MCF 10A (cell line): ENCODE measurements at places on chromosomes 1 and 21.
A peak's percentile ranks its signal among the peaks of the same experiment; 100 is the strongest.

- H3K4me1 ChIP-seq = no peaks in the 10 kb centered on the region
- no peak overlapping the region for H3K27ac ChIP-seq
- H3K36me3 ChIP-seq = no peaks in the 10 kb centered on the region
- H3K27me3 ChIP-seq = peaks cover 73% of the 10 kb centered on the region
Observed at GRCh38 chr1:216095400-216095799, 327.8 kb downstream of the USH2A start.

- H3K4me1 ChIP-seq = peaks cover 5% of the 10 kb centered on the region
- no peak within 1 kb of the TSS for H3K4me3 ChIP-seq
- H3K36me3 ChIP-seq = peaks cover 4% of the 10 kb centered on the region
Observed at GRCh38 chr1:160081261-160081936, at the start of gene KCNJ9. Gene KCNJ9, plus strand, starts transcription at chr1:160081538. Its CDS starts 2,493 bp downstream, at chr1:160084031.

- H3K27me3 ChIP-seq = peaks cover 45% of the 10 kb centered on the region
- no peak for DNase-seq
- no peak overlapping the region for H3K27ac ChIP-seq
Observed at GRCh38 chr1:38190983-38191382, 144.4 kb upstream of the POU3F1 start.

GRCh38 chr1:170698301-170699275 is 34.7 kb downstream of the PRRX1 start:
- H3K27me3 ChIP-seq = no peaks in the 10 kb centered on the region
- H3K4me1 ChIP-seq = peaks cover 12% of the 10 kb centered on the region
- H3K4me3 ChIP-seq = no peak overlapping the region
- no peaks in the 10 kb centered on the region for H3K36me3 ChIP-seq
- H3K27ac ChIP-seq = no peak overlapping the region

DNA sequence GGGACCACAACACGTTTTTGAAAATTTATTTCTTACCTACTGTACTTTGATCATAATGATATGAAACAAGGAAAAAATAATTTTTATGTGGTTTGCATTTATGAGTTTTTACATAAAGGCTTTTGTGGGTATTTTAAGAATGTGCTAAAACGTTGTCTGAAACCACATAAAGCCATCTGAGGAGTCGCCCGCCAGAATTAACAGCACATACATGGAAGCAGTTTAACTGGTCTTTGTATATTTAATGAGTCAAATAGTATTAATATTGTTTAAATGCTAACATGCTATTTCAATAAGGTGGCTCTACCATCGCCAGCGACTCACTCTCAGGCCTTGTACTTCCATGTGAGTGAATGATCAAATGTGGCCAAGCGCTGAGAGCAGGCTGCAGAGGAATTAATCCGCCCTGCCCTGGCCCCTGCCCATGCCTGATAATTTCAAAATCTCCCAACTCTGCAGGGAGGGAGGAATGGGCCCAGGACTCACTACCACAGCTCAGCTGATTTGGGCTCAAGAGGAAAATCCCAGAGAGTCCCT is 49.6 kb downstream of the SLC66A1 start:
- H3K27me3 ChIP-seq = no peaks in the 10 kb centered on the region
- DNase-seq = peak; percentile 31
- peak overlapping the region; percentile 62 for H3K4me3 ChIP-seq

GRCh38 chr1:233019778-233020325 is 69.4 kb downstream of the NTPCR start:
- H3K4me1 ChIP-seq = no peaks in the 10 kb centered on the region
- H3K4me3 ChIP-seq = no peak overlapping the region
- no peak for DNase-seq
- H3K27ac ChIP-seq = no peak overlapping the region
- H3K27me3 ChIP-seq = no peaks in the 10 kb centered on the region

DNA sequence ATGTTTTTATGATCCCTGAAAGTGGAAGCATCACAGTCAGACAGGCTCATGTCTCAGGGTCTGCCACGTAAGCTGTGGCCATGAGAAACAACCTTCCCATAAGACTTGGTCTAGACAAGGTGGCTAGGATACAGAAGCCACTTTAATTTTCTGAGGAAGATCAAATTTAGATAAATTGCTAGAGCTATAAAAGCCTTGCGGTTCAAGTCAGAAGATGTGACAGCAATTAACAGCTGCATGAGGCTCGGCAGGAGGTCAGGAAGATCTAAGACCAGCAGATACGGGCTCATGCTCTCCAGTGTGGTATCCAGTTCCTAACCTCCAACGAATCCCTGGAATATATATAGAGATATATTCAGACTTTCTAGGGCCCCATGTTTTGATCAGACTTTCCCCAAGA is 577.1 kb downstream of the PLPP3 start:
- H3K27me3 ChIP-seq = no peaks in the 10 kb centered on the region
- no peak for DNase-seq
- no peak overlapping the region for H3K27ac ChIP-seq
- H3K4me1 ChIP-seq = no peaks in the 10 kb centered on the region

GRCh38 chr1:15139654-15140350 is 13.7 kb upstream of the TMEM51 start:
- no peaks in the 10 kb centered on the region for H3K36me3 ChIP-seq
- no peaks in the 10 kb centered on the region for H3K4me1 ChIP-seq
- H3K27me3 ChIP-seq = peaks cover 8% of the 10 kb centered on the region

GRCh38 chr1:17553975-17554700 is 14.6 kb downstream of the ARHGEF10L start:
- H3K4me3 ChIP-seq = no peak overlapping the region
- DNase-seq = peak; percentile 70
- H3K36me3 ChIP-seq = peaks cover 4% of the 10 kb centered on the region
- H3K27me3 ChIP-seq = no peaks in the 10 kb centered on the region

- peak; percentile 2 for DNase-seq
- peaks cover 8% of the 10 kb centered on the region for H3K4me1 ChIP-seq
- no peaks in the 10 kb centered on the region for H3K36me3 ChIP-seq
- no peaks in the 10 kb centered on the region for H3K27me3 ChIP-seq
- peak overlapping the region; percentile 95 for H3K4me3 ChIP-seq
- peak overlapping the region; percentile 95 for H3K27ac ChIP-seq
Observed at GRCh38 chr1:54763816-54764132, 549 bp downstream of the PARS2 start.

DNA sequence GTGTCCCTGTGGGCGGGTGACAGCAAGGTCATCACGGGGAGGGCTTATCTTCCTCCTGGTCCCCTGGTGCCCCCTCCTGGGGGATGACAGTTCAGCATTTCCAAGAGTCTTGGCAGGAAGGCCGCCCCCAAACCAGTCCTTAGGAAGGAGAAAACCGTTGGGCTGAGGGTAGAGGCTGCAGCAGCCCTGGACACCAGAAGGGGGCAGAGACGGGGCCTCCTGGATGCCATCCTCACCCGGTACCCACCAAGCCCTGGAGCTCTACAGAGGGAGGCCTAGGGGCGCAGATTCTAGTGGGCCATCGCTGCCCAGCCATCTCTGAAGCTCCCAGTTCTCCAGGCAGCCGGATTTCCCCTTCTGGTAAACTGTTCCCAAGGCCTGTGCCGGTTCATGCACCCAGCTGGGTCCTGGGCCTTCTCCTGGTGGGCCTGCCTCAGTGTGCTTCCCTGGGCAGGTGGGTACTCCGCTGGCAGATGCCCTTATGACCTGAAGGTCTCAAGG is 14.8 kb upstream of the ZNF669 start:
- H3K36me3 ChIP-seq = no peaks in the 10 kb centered on the region
- peak; percentile 33 for DNase-seq
- no peaks in the 10 kb centered on the region for H3K27me3 ChIP-seq
- H3K27ac ChIP-seq = no peak overlapping the region
- no peak overlapping the region for H3K4me3 ChIP-seq

- H3K27me3 ChIP-seq = no peaks in the 10 kb centered on the region
- peaks cover 25% of the 10 kb centered on the region for H3K4me1 ChIP-seq
Observed at GRCh38 chr1:221761354-221762002, 19.6 kb upstream of the DUSP10 start.
